ENCODE measurements at places on chromosomes 3 and 15.

DNA sequence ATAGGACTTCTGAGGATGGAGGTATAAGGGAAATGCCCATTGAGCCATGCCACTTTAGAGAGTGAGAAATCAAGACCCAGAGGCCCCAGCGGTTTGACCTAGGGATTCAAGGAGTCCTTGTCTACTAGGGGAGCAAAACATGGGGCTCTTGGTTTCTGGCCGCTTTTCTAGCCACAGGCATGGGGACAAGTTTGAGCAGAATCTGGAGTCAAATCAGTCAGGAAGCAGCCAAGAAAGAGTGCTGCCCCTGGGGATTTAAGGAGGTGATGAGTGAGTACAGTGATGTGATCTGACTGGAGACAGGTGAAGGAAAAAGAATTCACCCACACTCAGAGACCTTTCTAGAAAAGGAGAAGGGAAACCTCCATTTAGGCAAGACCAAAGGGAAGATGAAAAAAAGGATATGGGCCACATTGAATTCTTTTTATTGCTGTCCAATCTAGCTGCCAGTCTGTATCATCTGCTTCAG is 244.0 kb upstream of the TBC1D5 start:
- no peak for DNase-seq

DNA sequence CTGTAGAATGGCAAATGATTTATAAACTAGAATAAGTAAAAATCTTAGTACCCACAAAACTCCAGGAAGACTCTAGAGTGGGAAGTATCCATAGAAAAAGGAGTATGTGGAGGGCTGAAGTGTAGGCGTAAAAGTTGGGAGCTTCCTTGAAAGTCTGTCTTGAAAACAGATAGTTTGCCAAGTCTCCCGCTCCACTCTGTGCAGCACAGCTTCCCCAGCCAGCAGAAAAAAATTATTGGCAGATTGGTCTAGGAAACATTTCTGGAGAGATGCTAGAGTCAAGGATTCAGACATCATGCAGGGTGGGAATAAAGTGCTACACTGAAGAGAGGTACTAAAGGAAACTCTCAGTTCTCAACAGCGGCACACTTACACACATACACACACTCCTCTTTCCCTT is 53.4 kb upstream of the CD200R1L start:
- DNase-seq, result no peak

DNA sequence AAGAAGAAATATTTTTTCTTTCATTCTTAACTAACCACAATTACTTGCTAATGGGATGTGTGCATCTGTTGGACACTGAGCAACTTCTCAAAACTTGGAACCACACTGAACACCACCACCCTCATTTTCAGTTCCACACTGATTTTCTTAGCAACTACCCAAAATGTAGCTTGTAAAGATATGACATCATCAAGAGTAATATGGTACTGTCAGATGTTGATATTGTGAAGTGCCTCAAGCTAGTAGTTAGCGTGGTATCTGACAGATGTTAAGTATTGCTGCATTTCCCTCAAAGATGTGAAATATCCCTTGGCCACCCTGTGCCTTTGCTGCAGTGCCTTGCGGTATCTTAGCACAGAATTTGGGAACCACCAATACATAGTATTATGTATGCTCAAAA is 9.3 kb downstream of the RFTN1 start:
- DNase-seq, result no peak

GRCh38 chr15:70447521-70447920 is 315.8 kb downstream of the UACA start:
- DNase-seq, result no peak

- peak; percentile 81 for DNase-seq
Measured at GRCh38 chr3:126982471-126983175, at the start of gene PLXNA1. PLXNA1 (plus strand) TSS chr3:126983115; CDS start chr3:126988594, 5,479 bp downstream.

DNA sequence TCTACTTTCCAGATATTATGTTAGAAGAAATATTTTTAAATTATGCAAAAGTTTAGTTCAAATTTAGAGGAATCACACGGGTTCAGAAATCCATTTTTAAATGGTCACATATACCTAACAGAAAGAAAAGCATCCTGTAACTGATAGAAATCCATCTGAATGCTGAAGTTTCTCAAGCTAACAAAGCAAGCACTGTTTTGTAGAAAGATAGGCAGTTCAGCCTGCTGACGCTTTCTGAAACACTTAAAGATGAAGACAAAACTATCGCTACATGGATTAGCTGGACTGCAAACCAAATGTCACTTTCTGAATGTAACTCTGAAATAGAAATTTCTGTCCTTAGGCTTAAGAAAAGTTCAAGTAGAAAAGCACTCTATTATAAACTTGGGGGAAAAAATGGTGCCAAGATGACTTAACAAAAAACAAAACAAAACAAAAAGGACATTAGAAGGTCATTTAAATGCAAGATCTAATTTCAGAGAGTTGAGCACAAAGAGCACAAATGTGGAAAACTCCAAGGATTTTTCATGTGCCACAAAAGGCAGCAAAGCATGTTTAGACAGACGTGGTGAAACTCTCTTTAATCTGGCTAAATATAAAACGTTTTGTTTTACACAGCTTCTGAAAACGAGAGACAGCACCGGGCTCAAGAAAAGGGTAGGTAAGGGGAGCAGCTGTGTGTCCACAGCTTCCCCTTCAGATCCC is 1.2 kb downstream of the PLOD2 start:
- DNase-seq, result no peak

- DNase-seq, result no peak
Measured at GRCh38 chr15:65100442-65100841, 14.6 kb downstream of the UBAP1L start.

- DNase-seq, result no peak
Measured at GRCh38 chr3:87209111-87209510, 18.0 kb upstream of the CHMP2B start.

GRCh38 chr15:71752604-71753289 is 57.6 kb upstream of the NR2E3 start:
- peak; percentile 51 for DNase-seq

GRCh38 chr3:197241173-197241572 is 57.2 kb downstream of the DLG1 start:
- DNase-seq, result no peak

DNA sequence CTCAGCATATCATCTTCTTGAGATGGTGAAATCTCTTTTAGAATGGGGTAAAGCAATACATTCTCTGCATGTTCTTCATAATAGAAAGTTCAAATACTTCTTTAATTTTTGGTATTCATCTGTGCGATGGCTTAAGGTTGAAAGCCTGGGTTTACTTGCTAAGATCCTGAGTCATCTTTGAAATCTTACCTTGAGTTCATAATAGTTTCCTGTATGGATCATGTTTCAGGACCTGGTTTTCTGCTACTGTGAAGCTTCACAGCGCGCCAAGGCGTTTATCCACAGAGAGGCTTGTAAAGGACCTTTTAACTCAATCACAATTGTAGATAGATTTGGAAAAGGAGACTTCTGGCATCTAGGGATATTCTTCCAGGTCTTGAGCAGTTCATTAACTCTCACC is 39.0 kb downstream of the MED12L start:
- DNase-seq, result no peak

- no peak for DNase-seq
Measured at GRCh38 chr3:130429713-130430023, 84.2 kb downstream of the COL6A5 start.

- no peak for DNase-seq
Measured at GRCh38 chr3:97815149-97815917, 6.5 kb upstream of the CRYBG3 start.

GRCh38 chr15:75918135-75918534 is 14.5 kb downstream of the FBXO22 start:
- DNase-seq, result no peak

DNA sequence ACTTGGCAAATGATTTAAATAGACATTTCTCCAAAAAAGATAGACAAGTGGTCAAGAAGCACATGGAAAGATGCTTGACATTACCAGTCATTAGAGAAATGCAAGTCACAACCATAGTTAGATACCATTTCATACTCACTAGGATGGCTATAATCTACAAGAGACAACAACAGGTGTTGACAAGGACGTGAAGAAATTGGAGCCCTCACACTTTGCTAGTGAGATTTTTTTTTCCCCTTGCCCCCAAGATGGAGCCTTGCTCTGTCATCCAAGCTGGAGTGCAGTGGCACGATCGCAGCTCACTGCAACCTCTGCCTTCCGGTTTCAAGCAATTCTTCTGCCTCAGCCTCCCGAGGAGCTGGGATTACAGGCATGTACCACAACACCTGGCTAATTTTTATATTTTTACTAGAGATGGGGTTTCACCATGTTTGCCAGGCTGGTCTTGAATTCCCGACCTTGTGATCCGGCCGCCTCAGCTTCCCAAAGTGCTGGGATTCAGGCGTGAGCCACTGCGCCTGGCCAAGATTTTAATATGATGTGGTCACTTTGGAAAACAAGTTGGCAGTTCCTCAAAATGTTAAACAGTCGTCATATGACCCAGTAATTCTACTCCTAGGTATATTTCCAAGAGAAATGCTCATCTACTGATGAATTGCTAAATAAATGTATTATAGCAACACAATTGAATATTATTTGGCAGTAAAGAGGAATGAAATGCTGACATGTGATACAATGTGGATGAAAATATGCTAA is 103.3 kb downstream of the ATG7 start:
- no peak for DNase-seq

DNA sequence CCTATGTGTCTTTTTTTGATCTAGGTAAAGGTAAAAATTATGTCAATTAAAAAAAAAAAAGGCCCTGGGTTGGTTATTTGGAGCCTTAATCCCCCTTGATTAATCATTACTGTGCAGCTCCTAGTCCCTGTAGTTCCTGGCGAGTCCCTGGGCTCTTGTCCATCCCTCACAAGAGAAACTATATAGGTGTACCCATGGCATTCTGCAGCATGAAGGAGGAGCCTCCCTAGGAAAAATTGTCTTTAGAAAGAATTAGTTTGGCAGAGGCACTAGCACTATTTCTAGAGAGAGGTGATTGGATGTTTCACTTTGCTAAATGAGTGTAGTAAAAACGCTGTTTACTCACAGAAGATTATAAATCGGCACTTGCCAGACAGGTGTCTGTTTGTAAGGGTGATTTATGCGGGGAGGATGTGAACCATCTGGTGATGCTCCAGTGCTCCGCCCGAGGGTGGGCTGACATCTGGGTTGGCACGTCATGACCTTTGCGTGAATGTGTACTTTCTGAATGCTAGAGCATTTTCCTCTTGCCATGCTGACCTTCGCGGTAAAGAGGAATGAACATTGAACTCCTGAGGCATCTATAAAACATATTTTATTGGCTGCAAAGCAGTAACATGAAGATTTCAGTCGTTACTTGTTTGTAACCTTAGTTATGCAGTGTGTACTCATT is 12.6 kb downstream of the PLCL2 start:
- no peak for DNase-seq

GRCh38 chr3:74542441-74542840 is 72.0 kb downstream of the CNTN3 start:
- DNase-seq, result no peak

- DNase-seq, result no peak
Measured at GRCh38 chr3:133301194-133301593, 98.7 kb upstream of the BFSP2 start.

DNA sequence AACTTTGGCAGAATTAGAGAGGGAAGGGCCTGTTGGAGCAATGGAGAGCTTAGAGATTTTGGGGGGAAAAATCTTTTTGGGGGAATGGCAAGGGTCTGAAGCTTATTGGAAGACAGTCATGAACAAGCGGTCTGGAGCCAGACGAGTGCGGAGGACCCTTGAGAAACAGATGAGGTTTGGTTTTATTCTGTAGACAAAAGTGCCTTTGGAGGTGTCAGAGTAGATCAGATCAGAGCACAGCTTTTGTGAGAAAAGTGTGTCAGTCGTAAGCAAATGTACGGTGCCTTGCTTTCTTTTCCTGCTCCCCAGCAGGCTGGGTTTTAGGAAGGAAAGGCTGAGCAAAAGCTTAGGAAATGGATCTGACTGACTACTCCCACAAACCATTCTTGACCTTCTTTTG is 236.8 kb upstream of the TPRG1 start:
- DNase-seq, result no peak

- DNase-seq, result no peak
Measured at GRCh38 chr3:137134431-137134830, 176.6 kb downstream of the IL20RB start.

DNA sequence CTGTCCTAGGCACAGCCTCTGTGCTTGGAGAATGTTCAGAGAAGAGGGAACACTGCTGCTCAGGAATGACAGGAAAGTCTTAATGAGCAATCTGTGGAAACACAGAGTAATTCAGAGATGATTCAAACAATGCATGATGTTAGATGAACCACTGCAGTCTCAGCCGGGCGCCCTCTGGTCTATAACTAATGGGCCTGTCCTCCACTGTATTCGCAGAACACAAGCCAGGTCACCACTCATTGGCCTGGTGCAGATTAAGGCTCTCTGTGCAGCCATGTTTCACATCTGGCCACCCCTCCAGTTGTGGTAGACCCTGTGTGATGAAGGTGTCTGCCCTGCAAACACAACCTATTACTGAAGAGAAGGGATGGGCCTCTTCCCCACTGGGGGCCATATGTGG is 281.7 kb upstream of the ROPN1 start:
- DNase-seq, result no peak

DNA sequence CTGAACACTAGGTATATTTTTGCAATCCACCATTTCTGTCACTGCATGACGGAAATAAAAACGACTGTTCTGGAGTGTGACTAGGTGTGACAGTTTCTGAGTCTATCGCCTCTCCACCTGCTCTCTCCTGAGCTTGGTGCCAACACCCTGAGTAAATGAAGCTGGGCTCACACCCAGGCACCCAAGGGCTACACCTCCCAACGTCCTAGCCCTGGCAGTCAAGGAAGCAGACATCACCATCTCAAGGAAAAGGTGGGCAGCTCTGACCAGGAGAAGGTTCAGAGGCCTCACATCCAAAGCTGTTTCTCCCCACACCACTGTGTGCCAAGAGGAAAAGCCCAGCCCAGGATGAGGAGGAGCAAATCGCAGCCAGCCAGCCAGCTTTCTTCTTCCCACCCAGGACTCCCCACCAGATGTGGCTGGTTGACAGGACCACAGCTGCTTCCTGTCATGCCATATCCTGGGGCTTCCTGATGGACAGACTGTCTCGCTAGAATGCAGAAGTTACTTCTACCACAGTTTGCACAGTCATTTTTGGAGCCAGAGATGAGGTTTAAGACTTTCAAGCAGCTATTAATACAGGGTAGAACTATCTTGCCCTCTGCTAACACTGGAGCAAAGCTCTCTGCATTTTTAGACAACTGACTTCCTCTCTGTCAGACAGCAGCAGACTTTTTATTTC is 3.3 kb downstream of the SCAMP2 start:
- DNase-seq, result no peak

- no peak for DNase-seq
Measured at GRCh38 chr15:85404176-85404917, 23.9 kb downstream of the AKAP13 start.

DNA sequence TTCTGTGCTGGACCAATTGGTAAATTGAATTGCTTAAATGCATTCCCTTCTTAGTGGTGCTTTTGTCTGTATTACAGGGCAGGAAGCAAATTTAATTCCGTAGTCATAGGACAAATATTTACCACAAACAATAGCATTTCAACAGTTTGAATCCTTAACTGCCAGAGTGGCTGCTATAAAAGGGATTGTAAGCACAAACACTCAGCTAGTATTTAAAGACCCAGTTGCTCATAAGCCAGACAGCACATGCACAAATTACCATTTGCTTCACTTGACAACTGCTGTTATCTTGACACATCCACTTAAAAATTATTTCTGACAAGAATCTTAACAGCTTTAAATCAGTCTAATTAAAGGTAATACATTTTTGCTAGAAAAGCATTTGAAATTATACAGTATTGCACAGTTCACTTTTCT is 490.2 kb upstream of the ADAMTS9 start:
- DNase-seq, result no peak

- no peak for DNase-seq
Measured at GRCh38 chr3:38168151-38169026, 3.1 kb downstream of the OXSR1 start.

- no peak for DNase-seq
Measured at GRCh38 chr15:75360391-75360790, 8.0 kb downstream of the MAN2C1 start.

All from NCI-H1105 (cell line).